HuH-7.5 (cell line): ENCODE measurements at places on chromosomes 16 and 17.

DNA sequence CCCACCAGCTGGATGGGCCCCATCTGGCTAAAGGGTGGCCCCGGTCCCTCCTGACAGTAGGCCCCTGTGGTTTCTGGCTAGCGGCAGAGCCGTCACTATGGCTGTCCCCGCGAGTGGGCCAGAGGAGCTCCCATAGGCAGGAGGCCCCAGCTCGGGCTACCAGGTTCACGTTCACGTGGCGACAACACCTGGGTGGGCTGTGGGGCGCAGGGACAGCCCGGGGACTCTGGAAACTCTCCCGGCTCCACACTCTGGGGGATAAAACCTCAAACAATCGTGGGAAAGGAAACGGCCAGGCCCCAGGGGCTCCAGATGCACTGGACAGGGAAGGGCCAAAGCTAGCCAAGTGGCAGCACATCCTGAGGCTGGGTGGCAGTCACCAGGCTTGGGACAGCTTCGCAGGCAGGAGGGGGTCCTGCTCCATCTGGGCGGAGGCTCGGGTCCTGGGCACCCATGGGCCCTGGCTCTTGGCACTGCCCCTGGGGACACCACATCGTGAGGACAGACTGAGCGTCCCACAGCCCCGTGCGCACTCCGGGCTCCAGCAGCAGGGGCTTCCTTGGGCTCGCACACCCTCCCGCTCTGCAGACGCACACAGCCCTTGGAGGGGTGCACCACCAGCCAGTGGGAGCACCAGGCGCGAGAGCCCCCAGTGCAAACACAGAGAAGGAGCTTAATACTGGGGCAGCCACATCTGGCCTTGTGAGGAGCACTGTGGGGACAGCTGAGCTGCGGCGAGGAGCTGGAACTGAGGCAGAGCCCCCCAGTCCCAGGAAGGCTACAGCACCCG, 4.4 kb downstream of the RNF166 start:
- no peak for DNase-seq

- no peak for DNase-seq
Measured at GRCh38 chr17:68439656-68440290, 17.5 kb downstream of the WIPI1 start.

- no peak for DNase-seq
Measured at GRCh38 chr17:9959377-9959981, 54.4 kb upstream of the RCVRN start.

- no peak for DNase-seq
Measured at GRCh38 chr16:13333336-13333735, 431.9 kb downstream of the SHISA9 start.

GRCh38 chr16:50801036-50801435, 59.1 kb downstream of the CYLD start:
- no peak for DNase-seq

GRCh38 chr16:11251525-11252481, 4.2 kb downstream of the SOCS1 start:
- DNase-seq = no peak

DNA sequence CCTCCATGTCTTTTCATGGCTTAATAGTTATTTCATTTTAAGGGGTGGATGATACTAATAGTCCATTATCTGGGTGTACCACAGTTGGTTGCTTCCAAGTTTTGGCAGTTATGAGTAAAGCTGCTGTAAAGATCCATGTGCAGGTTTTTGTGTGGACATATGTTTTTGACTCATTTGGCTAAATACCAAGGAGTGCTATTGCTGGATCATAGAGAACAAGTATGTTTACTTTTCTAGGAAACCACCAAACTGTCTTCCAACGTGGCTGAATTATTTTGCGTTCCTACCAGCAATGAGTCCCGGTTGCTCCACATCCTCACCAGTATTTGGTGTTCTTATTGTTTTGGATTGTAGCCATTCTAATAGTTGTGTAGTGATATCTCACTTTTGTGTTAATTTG, 181.9 kb downstream of the SPECC1 start:
- DNase-seq = no peak

- DNase-seq = no peak
Measured at GRCh38 chr16:66422366-66422765, 4.7 kb upstream of the BEAN1 start.
